Cardiac fibroblast (primary cell): ENCODE measurements at places on chromosomes 7 and 10.

DNA sequence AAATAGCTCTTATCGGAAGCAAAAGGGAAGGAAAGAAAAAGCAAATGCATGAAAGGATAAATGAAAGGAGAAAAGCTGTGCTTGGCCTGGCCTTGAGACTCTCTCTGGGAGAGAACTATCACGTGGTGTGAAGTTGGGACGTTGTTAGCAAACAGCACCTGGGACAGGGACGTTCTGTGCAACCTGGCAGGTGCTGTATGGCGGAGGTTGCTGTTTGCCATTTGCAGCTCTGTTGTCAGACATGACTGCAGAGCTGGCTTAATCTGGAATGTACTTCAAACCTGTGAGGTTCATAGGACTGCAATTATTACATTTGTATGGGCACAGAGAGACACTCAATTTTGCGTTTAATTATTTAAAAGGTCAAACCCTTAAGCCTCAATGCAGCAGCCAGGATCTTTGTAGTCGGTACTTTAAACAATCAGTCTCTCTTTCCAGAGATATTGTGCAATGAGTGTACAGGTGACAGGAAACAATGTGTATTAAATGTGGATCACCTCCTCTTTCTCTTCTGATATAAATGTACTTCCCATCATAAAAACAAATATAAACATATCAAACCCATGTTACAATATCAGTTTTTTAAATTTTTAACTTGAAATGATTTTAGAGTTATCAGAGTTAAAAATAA is 800.5 kb upstream of the KCND2 start:
- no peak for DNase-seq

GRCh38 chr10:107665459-107665858 is 501.0 kb upstream of the SORCS1 start:
- no peak for DNase-seq

- no peak for DNase-seq
These were observed 1231.2 kb downstream of the GATA3 start for GRCh38 chr10:9285690-9286089.

DNA sequence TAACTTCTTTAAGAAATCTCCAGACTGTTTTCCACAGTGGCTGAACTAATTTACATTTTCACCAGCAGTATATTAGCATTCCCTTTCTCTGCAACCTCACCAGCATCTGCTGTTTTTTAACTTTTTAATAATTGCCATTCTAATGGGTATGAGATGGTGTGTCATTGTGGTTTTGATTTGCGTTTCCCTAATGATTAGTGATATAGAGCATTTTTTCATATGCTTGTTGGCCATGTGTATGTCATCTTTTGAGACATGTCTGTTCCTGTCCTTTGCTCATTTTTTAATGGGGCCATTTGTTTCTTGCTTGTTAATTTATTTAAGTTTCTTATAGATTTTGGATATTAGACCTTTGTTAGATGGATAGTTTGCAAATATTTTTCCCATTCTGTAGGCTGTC is 68.8 kb downstream of the SLC39A12 start:
- no peak for DNase-seq

DNA sequence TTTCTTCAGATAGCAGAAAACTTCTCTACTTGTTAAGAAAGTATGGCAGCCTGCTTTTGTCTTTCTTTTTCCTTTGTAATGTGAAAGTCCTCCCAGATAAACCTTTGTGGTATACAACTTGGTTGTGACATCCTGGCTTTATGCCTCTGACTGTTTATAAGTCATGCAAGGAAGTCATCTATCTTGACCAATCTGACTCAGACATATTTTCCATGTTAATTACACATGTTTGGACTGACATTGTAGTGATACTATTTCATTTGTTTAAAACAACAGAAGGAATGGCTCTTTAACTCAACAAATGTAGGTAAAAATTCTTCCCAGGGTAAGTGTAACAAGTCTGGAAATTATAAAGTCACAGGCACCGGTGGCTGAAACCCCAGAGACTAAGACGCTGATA is 341.6 kb upstream of the MEOX2 start:
- peak; percentile 95 for DNase-seq

DNA sequence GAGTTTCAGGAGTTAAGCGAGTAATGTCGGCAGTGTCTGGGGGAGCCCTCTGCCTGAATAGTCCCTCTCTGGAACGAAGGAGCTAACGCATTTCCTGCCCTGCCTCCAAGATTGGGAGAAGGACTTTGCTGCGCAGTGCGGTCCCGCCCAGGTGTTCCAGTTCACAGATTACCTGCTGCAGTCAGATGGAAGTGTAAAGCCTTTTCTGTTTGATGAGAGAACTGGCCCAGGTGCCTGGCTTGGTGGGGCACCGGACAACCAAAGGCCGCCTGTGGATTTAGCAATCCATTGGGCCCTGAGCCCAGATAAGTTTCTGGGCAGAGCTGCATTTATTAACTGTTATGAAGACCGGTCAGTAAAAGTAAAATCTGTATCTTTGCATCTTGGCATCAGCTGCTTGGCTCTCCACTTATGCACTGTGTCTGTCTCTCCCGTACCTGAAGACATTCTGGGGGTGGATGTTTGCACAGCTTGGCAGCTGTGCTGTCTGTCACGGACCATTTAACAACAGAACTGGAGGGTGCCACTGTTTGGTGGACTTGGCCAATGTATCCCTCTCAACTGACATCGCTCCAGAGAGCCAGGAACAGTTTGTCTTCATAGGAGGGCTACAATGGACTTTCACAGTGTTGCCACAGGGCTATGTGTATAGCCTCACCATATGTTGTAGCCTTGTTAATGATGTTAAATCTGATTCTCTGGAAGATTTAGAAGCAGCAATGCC is 654.7 kb upstream of the ZWINT start:
- no peak for DNase-seq

DNA sequence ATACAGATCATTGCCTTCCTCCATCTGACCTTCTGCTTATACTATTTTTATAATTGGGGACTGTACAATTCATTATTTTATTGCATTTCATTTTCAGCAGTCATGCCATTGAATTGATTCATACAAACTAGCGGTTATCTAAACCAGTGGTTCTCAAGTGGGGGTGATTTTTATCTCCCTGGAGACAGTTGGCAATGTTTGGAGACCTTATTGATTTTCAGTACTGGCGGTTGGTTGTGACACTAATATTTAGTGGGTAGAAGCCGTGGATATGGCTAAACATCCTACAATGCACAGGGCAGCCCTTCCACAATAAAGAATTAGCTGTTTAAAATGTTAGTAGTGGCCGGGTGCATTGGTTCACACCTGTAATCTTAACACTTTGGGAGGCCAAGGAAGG is 765.9 kb downstream of the LRMDA start:
- DNase-seq: no peak

- no peak for DNase-seq
These were observed 394.4 kb upstream of the NPVF start for GRCh38 chr7:25622695-25623094.

DNA sequence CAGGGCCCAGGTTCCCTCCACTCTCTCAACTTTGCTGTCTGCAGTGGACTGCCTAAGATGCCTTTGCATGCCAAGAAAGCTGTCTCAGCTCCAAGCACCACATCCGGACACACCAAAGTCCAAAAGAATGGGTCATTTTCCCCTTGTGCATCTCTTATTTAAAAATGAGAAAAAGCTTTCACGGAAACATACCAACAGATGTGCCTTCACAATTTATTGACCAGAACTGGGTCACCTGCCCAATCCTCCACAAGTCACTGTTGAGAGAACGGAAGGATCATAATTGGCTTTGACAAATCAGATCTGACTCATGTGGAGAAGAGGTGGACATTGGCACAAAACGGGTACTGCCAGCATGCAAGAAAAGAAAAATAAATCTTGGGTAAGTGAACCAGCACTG is 258.3 kb downstream of the SNX13 start:
- DNase-seq: peak; percentile 42

- DNase-seq: no peak
These were observed 26.8 kb upstream of the C10orf53 start for GRCh38 chr10:49652421-49653272.

- peak; percentile 56 for DNase-seq
These were observed 76.1 kb downstream of the ADD3 start for GRCh38 chr10:110083884-110084283.

DNA sequence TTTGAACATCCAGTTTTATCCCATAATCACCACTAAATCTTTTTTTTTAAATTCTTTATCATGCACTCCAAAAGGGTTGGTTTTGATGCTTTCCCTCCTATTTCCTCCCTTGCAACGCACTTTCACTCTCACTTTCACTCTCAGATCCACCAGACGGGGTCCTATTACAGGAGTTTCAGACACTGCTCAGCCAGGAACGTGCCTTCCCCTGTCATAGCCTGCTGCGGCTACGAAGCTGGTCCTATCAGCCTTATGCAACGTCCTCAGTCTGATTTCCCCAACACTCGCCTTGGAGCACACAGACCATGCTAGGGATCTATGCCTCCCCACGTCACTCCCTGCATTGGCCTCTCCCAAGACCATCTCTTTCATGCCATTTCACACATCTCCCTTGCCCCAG is 23.4 kb downstream of the ZPBP start:
- DNase-seq: peak; percentile 22

- DNase-seq: peak; percentile 94
These were observed 21.6 kb upstream of the NUP205 start for GRCh38 chr7:135536150-135536549.

DNA sequence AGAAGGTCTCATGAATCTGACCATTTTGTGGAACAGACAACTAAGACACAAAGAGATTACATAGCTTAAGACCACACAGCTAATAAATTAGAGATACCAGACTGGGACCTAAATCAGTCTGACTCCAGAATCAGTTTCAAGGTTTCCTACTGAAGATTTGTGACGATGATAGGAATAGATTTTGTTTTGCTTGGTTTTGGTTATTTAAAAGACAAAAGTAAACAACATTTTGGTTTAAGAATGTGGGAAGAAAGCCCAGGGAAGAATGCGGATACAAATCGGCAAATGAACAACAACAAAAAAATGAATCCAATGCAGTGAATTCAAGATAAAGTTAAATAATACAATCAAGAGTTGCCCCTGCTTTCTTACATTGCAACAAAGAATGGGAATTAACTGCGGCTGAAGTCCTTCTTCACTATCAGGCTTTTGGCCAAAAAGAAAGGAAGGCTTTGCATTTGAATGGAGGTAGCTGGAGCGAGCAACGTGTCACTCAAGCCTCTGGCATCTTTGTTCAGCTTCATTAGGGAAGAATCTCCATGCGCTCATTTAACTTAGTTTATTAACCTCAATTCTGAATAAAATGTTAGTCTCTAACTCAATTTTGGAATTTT is 210.8 kb downstream of the ADAM12 start:
- DNase-seq: no peak

DNA sequence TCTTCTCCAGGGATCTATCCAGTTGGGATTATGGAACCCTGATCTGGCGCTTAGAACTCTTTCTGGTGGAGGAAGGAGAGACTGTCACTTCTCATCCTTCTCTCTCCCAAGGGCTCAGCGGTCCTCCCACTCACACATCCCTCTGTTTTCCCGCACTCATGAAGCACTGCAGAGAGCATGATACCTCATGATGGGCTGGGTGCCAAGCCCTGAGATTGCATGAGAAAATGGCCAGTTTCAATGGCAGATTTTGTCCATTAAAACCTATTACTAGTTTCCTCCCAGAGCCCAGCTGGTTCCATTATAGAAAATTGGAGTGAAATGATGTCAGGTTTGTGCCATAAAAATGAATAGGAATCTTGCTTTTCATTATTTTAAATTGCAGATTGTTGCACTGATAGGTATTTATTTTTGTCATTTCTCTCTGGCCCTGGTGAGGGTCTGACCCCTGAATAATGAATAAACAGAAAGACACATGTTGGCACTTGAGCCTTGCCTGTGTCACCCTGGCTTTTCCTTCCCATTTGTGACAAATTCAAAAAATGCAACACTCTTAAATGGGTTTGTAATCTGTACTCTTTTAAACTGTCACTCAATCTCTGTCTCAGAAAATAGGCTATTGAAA is 1151.1 kb downstream of the TYW1 start:
- no peak for DNase-seq

DNA sequence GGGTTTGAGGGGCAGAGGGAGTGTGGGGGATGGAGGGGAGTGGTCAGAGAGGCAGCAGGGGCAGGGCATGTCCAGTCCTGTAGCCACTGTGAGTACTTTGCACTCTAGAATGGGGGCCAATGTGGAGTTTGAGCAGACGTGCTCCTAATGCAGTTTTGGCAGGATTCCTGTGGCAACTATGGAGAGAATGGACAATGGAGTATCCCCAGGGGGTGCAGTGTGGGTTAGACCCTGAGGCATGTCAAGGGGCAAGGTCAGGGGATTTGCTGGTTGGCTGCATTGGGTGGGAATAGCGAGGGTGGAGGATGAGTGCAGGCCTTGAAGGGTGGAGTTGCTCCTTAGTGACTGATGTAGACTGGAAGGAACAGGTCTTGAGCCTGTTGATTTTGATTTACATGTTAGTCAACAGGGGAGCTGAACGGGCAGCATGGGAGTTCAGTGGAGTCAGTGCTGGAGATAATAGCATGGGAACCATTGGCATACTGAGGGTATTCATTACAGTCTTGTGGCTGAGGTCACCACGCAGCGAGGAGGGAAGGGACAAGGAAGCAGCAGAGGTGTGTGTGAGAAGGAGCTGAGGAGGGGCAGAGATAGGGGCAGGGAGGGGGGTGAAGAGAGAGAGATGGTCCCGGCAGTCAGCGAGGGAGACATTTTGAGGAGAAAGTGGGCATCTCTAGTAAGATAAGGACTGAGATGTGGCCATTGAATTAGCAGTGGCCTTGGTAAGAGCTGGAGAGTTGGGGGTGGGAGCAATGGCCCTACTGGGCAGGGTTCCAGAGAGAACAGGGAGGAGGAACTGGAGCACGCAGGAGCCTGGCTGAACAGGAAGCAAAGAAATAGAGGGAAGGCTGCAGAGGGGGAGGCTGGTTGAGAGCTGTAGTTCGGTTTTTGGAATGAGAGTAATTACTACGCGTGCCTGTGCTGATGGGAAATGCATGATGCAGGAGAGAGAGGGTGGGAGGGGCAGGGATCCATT is 112.7 kb downstream of the CCNY start:
- peak; percentile 80 for DNase-seq

DNA sequence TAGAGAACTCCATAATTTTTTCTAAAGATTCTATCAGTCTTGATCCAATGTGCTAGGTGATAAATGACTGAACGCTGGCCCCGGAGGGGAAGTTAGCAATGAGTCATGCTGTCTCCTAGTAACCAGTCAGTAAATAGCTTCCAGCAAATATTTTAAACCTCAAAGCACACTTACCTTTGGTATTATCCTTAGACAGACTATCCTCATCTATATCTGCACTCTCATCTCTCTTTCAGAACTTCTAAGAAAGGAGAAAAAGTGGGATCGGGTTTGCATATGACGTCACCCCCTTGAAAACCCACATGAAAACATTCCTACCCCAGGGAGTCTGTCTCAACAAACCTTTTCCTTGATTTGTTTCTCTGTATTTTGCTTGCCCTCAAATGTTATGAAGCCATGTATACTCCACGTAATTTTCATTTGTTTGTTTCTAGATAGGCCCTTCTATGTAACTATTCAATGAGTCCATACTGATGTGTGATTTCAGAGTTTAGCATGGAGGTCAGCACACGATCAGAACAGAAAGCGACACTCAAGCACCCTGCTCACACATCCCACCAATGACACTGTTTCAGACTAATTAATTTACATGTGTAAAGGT is 174.9 kb upstream of the NRP1 start:
- peak; percentile 82 for DNase-seq

- peak; percentile 75 for DNase-seq
These were observed 9.1 kb upstream of the PROSER2 start for GRCh38 chr10:11813855-11814567.

- peak; percentile 13 for DNase-seq
These were observed 2.1 kb downstream of the GLCCI1 start for GRCh38 chr7:7970531-7971307.

- peak; percentile 75 for DNase-seq
These were observed 115.5 kb upstream of the GNAI1 start for GRCh38 chr7:80018941-80019808.
